ENCODE measurements at places on chromosomes 16 and 17.

DNA sequence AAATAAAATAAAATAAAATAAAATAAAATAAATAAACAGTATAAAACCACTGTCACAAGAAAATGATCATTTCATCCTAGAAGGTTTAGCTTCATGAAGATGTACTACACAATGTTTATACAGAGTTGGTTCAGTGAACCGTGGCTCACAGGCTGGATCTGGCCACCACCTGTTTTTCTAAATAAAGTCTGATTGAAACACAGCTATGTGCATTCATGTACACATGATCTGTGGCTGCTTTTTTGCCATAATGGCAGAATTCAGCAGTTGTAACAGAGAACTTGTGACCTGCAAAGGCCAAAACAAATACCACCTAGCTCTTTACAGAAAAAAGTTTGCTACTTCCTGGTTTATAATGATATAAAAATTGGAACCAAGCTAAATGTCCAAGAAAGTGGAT is 12.6 kb upstream of the RPRML start:
- DNase-seq, result no peak

DNA sequence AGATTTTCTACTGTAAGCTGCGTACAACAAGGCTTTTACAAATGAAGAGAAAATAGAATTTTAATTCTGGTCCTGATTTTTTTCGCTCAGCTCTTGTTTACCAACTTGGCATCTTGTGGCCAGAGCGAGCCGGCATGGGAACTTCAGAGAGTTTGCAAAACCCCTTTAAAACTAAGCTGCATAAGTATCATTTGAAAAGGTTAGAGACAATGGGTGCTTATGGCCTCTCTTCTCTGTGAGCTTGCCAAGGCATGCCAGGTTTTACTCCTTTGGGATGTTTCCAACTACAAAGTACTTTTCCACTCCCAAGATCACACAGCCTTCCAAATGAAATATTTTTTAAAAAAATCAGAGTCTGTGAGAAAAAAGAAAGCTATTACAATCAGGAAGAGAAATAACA is 62.4 kb upstream of the FA2H start:
- DNase-seq, result no peak

GRCh38 chr17:29039764-29040598 is 3.0 kb upstream of the PIPOX start:
- DNase-seq, result no peak

GRCh38 chr16:57380671-57381462 is 8.6 kb downstream of the CX3CL1 start:
- DNase-seq, result no peak

All from left forelimb (tissue), 1 donor.